ENCODE measurements at places on chromosomes 5 and 9. TPM values are rescaled to one million over a fixed set of nuclear protein-coding genes. Genes with fewer than 3 reads are reported as not detected.

GRCh38 chr9:12958279-12958678 lies 183.5 kb downstream of the LURAP1L start:
- DNase-seq = no peak

The RNF208 gene
- total RNA-seq = 26.1 TPM

The PLCXD3 gene
- not detected for total RNA-seq

- peak; percentile 1 for DNase-seq
Measured at GRCh38 chr9:76634356-76635054, 129.7 kb upstream of the PCA3 start.

The ERMP1 gene
- 29.9 TPM for total RNA-seq

The ARSI gene
- 0.07 TPM for total RNA-seq

The IRX2 gene
- not detected for total RNA-seq

GRCh38 chr9:97903177-97903576 lies 19.1 kb downstream of the TRMO start:
- DNase-seq = no peak

The ACOT12 gene
- not detected for total RNA-seq

DNA sequence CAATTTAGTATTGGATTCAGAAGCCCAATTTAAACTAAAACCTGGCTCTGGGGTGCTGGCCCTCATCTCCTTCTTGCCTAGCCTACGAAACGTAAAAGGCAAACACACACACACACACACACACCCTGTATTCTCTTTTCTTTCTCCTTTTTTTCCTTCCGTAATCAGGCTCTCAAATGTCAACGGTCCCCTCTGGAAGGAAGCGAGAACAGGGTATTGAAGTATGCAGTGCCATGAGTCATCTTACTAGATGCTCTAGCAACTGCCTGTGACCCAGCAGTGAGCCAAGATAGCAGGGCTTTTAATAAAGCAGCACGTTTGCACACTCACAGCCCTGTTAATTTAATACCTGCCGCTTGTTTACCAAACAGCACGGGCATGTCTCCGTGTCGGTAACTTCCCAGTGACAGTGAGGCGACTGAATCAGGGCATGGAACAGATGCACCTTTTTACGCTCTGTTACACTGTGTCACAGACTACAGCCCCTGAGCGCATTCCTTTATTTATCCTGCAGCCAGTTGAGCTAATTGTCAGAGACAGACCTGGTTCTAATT lies 243.8 kb downstream of the BNC2 start:
- no peak for DNase-seq

- DNase-seq = no peak
Measured at GRCh38 chr9:93568169-93568568, 8.2 kb upstream of the PHF2 start.

The NR2F1 gene
- total RNA-seq = 51.2 TPM

DNA sequence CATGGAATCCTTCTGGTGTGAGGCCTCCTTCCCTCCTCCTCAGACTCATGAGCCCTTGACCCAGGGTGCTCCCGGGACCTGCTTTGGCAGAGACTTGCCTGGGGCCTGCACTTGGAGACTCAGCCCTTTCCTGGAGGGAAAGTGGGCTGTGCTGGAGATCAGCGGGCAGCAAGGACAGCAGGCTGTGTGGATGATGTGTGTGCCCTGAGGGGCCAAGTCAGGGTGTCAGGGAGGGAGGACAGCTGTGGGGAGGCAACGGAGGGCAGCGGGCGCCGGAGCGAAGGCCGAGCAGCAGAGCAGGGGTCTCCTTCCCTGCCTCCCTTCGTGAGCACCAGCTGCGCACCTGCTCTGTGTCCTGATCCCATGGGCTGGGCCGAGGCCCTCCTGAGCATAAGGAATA lies 6.1 kb upstream of the CSF2 start:
- DNase-seq = no peak

The FOXD1 gene
- total RNA-seq = 26.8 TPM

The SLC23A1 gene
- not detected for total RNA-seq

DNA sequence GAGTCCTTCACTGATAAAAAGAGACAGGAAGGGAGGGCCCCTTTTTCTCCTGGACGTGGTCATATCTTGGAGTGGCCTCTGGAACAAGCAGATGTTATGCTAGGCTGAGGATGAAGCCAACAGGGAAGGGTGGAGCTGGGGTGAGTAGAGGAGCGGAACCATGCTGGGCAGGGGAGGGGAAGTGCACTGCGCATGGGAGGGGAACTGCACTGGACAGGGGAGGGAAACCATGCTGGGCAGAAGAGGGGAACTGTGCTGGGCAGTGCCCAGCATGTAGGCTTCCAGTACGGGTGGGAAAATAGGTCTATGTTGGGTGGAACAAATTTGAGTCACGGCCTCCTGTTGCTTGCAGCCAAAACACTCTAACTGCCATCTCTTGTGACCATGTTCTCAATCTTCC lies 19.3 kb upstream of the IRX4 start:
- DNase-seq = no peak

DNA sequence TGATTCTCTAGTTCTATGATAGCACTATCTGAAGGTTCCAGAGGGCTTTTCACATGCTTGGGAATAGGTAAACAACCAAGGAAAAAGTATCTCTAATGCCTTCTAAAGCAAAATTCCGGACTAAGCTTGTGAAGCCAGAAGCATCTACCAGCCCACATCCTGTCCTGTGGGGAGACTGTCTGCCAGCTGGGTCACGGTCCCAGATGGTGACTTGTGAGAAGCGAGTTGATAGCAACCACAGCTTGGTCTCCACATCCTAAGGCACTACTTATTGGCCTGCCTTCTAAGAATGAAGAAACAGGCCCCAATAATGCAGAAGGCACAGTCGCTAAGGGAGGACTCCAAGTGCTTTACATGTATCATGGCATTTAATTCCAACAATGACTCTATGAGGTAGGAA lies 184.1 kb upstream of the ADRA1B start:
- DNase-seq = no peak

- DNase-seq = no peak
Measured at GRCh38 chr9:37197158-37198038, 77.0 kb downstream of the ZCCHC7 start.

DNA sequence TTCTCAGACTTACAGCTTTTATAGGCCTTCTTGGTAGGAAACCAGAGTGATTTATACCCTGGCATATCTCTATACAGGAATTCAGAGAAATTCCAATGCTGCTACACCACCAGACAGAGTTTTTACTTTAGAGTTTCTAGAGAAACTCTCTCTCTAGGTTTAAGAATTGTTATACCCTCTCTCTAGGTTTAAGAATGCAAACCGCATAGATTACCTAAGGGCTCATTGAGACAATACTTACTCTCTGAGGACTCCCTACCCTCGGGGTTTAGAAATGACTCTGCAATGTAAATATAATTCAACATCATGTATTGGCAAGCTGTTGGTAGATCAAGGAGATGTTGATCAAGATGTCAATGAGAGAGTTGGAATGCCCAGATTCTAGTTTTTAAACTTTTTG lies 15.3 kb upstream of the ELAVL2 start:
- no peak for DNase-seq

DNA sequence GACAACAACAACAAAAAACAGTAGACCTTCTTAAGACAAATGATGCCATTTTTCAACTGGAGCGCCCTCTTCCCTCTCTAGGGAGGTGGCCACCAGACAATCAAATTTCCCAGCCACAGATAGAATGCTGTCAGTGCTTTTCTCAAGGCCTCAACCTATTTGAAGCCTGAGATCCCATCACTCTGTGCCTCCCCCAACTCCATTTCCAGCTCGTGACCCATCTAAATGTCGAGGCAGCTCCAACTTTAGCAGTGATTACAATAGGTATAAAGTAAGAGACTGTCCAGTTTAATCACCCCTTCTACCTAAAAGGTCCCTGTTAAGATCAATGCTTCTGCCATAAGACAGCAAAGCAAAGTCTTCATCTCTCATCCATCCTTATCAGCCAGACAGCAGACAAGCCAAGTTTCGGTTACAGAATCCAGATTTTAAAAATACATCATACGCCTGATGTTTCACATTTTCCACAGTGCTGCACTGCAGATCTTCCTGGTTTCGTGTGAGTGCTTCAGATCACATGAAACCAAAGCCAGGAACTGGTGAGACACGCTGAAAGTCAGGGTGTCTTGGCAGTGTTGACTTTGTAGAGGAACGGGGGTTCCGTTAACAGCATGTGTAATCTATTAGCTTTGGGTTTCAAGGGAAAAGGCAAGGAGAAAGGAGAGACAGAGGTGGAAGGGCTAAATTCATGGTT lies 447.8 kb downstream of the ENC1 start:
- no peak for DNase-seq

GRCh38 chr5:168438349-168438748 lies 47.9 kb upstream of the RARS1 start:
- DNase-seq = no peak

The TRAF1 gene
- total RNA-seq = 1.7 TPM

DNA sequence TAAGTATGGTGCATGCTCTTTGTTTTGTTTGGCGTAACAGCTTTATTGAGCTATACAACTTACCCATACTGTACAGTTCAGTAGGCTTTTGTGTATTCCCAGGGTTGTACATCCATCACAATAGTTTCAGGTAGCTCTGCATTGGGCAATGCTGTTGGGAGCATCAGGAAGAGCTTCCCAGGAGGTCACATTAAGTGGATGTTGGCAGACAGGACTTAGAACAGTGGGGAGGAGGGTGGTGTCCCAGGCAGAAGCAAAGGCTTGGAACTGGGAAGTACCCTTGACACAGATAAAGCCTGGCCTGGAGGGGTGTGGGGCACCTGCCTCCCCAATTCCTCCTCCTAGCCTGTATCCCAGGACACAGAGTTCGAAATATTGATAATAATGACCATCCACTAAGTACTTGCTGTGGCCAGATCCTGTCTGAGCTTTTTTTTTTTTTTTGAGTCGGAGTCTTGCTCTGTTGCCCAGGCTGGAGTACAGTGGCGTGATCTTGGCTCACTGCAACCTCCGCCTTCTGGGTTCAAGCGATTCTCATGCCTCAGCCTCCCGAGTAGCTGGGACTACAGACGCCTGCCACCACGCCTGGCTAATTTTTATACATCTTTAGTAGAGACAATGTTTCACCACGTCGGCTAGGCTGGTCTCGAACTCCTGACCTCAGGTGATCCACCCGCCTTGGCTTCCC lies 1.3 kb downstream of the BBLN start:
- no peak for DNase-seq

The FBXO10 gene
- total RNA-seq = 5.3 TPM

The FUT7 gene
- total RNA-seq = not detected

DNA sequence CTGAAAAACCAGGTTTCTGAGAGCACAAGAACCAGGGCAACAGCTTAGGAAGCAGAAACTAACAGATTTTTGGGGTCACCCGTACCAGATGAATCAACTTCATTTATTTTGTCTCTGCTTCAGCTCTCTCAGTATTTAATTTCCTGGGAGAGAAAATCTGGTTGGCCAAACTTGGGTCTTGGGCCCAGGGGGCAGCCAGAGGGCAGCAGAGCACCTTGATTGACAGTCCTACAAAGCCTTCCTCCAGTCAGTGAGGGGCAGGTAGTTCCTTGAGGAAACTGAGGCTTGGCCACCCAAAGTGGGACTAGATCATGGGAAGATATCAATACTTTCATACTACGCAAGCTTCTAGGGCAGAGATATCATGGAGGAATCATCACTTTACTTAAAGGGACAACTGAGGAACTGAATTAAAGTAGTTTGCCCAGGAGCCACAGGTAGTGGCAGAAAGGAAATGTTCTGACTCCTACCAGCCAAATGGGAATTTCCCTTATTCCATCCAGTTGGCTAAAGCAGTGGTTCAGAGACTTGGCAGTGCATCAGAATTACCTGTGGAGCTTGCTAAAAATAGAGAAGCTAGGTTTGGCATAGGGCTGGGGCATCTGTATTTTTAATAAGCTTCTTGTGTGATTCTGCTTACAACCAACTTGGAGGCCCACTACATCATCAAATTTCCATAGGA lies 21.5 kb upstream of the ARHGAP26 start:
- no peak for DNase-seq

- DNase-seq = no peak
Measured at GRCh38 chr5:39447968-39448367, 23.2 kb upstream of the DAB2 start.

DNA sequence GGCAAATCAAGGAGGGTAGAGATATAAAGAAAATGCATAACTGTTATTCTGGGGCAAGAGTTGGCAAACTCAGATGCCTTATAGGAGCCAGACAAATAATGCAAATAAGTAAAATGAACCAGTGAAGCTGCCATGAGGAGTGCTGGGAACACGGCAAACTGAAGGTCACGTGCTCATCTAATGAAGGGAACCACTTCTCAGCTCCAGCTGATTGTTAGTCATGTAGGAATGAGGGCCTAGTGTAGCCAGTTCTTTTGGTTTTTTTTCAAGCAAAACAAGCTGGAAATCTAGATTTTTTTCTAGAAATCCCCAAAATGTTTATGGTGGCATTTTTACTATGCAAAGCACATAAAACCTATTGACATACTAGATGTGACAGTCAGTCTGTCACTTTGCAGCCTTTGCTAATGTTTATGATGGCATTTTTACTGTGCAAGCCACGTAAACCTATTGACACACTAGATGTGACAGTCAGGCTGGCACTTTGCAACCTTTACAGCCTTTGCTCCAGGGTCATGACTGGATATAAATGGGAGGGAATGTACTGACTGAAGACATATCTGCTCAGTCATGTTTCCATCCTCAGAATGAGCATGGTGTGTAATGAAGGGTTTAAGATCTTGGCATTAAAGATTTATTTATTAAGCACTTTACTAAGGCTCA lies 39.4 kb downstream of the RUSC2 start:
- DNase-seq = no peak

- peak; percentile 79 for DNase-seq
Measured at GRCh38 chr9:110977259-110977709, 61.0 kb downstream of the LPAR1 start.

GRCh38 chr5:154758493-154758892 lies 3.3 kb downstream of the LARP1 start:
- DNase-seq = no peak

DNA sequence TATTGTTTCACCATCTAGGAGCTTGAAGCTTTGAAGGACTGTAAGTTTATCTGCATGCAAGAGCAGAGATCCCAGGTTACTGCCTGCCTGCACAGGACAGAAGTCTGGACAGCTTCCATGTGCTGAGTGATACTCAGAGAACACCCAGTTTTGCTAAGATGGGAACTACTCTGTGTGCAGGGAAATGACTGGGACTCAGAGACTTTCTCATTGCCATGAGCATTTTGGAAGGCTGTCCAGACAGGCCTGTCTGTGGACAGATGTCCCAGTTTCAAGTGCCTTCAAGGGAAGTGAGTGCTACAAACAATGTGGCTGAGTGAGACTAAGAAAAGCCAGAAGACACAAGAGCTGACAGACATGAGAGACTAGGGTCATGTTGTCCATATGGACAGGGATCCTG lies 19.2 kb upstream of the ZNF131 start:
- DNase-seq = no peak

The EPB41L4B gene
- 8.1 TPM for total RNA-seq

The MAN1B1 gene
- total RNA-seq = 50.9 TPM

The ZNF454 gene
- 0.61 TPM for total RNA-seq

DNA sequence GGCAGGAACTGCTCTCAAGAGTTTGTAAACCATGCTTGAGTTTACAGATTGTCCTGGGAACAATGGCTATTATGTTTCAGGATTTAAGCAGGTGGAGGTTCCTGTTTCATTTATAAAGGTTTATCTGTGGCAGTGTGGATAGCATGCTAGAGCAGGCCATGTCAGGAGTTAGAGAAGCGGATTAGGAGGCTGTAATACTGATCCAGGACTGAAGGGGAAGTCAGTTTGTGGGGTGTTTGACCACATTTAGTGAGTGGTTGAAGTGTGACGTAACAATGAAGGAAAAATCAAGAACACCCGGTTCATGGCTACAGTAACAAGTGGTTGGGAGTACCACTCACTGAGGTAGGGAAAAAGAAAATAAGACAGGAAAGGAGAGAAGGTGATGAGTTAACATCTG lies 299.0 kb downstream of the TLR4 start:
- DNase-seq = no peak

The SLC6A19 gene
- total RNA-seq = not detected

Measured in HCT116 (cell line).